Inflammatory macrophage treated with lipopolysaccharide for 4 hours (primary cell): ENCODE measurements at places on chromosomes 7 and 10.

DNA sequence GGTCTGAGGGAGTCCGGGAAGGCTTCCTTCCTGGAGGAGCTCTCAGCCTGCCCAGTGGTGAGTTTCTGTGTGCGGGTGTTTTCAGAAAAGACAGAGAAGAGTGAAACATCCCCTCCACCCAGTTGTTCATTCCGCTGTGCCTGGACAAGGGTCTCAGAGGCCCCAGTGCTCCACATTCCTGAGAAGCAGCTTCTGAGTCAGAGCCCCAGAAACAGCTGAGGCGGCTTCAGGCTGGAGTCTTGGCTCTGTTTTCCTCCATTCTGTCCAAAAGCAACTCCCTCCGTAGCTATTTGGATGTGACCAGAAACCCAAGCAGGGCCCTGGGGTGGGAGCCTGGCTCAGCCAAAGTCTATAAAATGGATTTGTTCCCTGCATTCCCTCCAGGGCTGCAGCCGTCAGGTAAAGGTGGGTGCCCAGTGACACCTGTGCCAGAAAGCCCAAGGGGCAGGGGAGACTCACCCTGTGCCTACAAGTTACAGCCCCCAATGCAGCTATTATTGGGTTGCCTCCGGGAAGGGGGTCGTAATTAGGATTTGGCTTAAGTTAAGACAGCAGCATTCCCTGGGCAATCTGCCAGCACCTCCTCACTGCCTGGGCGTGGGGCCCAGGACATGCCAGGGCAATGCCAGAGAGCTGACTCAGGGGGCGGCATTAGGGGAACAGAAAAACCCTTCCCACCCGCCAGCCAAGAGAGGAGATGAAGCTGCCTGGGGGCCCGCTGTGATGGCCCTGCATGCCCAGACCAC lies 13.1 kb upstream of the CAMK2G start:
- peak; percentile 60 for DNase-seq

DNA sequence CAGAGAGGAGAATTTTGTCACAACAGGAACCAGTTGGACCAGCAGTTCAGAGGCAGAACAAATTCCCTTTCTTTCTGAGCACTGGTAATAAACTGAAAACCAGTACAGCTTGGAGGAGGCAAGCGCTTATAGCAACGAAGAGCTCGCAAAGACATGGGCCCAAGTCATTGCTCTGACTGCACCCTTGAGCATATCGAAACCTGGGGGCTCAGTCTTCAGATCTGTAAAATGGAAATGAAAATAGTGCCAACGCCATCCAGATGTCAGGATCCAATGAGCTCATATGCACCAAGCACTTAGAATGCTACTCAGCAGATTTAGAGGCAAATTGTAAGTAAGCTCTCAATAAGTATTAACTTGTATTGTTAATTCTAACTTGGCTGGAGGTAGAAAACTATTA lies 14.4 kb upstream of the CALU start:
- no peak for DNase-seq

DNA sequence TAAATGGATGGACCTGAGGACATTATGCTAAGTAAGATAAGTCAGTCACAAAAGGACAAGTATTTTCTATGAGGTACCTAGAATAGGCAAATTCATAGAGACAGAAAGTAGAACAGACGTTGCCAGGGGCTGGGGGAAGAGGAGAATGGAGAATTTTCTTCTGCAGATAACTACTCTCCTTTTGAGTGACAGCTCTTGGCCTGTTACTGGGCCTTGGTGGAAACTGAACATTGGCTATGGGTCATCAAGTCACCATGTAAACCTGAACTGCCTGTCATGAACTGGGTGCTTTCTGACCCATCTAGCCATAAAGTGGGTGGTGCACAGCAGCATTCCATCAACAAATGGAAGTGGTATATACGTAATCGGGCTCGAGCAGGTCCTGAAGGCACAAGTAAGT lies 29.3 kb upstream of the NFE2L3 start:
- no peak for DNase-seq

GRCh38 chr10:99084161-99084560 lies 151.5 kb downstream of the HPSE2 start:
- DNase-seq = no peak

DNA sequence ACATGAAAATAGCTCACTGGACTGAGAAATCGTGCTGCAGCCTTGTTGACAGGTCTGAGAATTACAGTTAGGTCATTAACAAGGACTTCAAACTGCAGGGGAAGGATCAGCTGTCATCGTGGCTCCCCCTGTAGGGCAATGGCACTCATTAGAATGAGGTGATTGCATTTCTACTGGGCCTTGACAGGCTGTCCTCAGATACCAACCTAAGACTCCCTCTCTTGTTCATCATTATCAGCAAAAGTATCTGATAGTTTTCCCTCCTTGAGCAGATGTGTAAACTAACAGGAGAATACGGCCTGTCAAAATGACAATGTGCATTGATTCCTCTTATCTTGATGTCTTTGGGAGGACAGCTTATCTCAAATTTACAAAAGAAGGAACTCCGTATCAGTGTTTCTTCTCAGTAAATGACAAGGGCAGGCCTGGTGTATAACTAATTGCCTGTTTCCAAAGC lies 648.5 kb upstream of the LRRN3 start:
- no peak for DNase-seq
